ENCODE measurements at places on chromosomes 1 and 21.

GRCh38 chr1:38062361-38063288 is 16.0 kb upstream of the POU3F1 start:
- DNase-seq: peak; percentile 96

GRCh38 chr1:53393325-53393792 is 65.5 kb upstream of the LRP8 start:
- DNase-seq: peak; percentile 83

DNA sequence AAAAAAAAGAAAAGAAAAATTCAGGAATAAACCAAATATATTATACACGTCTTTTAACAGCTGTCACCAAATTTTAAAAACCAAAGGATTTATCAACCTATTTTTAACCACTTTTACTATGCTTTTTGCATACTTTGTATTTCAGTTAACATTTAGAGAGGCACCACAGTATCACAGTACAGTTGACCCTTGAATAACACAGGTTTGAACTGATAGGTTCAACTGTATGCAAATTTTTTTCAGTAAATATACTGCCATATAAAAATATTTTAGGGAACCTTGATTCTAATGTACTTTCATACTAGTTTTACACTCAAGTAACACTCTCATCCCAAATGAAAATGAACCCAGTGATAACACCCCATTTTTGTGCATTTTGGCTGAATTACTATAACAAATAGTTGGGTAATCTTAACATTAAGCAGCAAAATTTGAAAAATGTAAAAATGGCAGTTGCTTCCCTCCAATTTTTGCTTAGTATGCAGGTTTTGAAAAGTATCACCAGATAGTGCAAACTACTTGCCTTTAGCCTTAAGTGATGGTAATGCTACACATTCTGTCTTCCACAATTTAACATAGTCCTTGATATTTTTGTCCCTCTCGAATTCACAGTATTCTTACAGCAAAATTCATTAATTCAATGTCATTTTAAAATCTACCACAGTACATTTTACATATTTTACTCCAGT is 10.8 kb upstream of the ADCY10 start:
- DNase-seq: no peak

DNA sequence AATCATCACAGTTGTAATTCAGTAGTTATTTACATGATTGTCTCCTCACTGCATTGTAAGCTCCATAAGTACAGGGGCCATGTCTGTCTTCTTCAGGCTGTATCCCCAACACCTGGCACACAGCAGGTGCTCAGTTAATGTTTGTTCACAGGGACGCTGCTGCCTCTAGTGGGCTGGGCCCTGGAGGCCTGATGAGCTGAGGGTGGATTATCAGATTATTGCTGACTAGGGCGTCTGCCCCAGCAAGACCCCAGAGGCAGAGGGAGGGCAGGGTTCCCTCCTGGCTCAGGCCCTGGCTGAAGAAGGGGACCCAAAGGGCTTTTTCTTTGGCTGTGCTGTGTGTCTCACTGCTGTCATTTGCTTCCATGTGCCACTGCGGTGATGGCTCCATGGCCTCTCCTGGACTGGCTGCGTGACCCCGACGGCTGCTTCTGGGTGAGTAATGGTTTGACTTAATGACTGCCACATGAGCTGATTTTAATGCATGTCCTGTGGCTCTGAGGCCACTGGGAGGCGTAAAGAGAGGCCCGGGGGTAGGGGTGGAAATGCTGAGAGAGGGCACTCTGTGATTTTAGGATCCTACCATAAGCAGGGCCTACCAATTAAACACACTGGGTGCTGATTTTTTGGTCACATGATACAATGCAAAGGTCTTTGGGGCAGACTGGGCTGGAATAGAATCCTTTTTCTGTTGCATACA is 20.8 kb upstream of the EPB41 start:
- no peak for DNase-seq

- no peak for DNase-seq
Observed at GRCh38 chr21:46005481-46005881, 23.9 kb downstream of the COL6A1 start.

DNA sequence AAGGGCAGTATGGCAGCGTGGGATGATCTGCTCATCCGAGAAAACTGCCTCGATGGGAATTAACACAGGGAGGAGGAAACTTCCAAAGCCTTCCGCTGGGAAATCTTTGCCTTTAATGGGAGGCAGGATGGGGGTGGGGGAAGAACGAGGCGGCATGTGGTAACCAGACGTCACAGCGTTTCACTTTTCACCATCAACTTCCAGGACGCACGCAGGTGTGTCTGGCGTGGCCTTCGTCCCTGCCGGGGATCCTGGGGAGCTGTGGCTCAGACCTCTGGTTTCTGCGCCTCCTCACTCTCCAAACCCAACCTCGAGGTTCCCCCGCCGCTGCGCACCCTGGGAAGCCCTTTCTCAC is 282 bp downstream of the RSPH1 start:
- DNase-seq: peak; percentile 73

GRCh38 chr1:109963864-109964263 is 20.7 kb upstream of the AHCYL1 start:
- no peak for DNase-seq

DNA sequence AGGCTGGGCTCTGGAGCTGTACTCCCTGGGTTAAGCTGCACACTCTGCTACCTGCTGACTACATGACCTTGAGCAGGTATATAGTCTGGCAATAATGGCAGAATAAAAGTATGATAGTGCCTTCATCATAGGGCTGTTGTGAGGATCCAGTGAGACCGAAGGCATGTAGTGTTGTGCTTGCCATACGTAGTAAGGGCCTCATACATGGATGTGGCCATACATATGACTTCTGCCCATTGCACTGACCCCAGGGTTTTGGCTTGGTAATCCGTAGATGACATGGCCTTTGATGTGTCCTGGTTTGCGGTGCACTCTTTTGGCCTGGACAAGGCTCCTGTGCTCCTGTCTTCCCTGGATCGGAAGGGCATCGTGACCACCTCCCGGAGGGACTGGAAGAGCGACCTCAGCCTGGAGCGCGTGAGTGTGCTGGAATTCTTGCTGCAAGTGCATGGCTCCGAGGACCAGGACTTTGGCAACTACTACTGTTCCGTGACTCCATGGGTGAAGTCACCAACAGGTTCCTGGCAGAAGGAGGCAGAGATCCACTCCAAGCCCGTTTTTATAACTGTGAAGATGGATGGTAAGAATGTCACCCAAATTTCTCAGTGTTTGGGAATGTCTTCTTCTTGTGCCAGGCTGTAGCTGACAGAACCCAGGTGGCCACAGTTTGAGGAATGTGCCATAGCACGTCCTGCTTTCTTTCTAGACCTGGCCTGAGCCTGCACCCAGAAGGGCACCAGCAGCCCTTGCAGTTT is 17.0 kb upstream of the CD101 start:
- DNase-seq: no peak

- DNase-seq: no peak
Observed at GRCh38 chr1:205144751-205145150, 23.0 kb upstream of the RBBP5 start.

DNA sequence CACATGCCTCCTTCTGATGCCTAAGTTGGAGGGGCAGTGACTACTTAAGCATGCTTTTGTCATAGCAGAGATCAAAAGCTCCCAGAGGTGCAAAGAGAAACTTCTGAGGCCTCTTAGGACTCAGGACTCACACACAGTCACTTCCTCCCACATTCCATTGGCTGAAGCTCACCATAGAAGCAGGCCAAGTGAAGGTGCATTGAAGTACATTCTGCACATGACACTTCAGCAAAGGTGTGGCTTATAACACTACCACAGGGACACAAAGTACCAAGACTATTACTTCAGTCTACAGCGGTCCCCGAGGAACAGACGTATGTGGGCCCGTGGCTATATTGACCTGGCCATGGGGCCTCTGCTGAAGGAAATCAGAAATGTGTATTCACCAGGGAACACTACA is 2.5 kb upstream of the POGK start:
- DNase-seq: no peak

GRCh38 chr21:45571641-45572040 is 29.4 kb upstream of the SLC19A1 start:
- DNase-seq: no peak

- DNase-seq: no peak
Observed at GRCh38 chr21:41402231-41402630, 23.8 kb upstream of the MX1 start.

- DNase-seq: no peak
Observed at GRCh38 chr1:21664806-21665588, 4.2 kb downstream of the RAP1GAP start.

DNA sequence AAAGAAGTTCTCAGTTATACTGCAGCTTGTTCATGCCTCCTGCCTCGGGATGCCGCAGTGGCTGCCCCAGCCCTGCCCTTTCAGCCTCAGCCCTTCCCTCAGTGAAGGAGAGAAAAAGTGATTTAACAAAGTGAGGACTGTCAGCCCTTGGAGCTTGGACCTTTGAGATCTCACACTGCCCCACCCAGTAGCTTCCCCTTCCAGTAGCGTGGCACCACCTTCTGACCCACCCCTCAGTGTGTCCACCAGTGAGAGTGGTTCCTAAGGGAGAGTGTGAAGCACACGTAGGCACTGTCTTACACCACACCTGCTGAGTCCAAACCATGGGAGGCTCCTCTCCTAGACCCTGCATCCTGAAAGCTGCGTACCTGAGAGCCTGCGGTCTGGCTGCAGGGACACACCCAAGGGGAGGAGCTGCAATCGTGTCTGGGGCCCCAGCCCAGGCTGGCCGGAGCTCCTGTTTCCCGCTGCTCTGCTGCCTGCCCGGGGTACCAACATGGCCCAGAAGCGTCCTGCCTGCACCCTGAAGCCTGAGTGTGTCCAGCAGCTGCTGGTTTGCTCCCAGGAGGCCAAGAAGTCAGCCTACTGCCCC is at the start of gene CDA:
Gene CDA, plus strand, starts transcription at position 464 of the 592 bp plus-strand sequence. Its CDS starts 33 bp downstream, at position 497.
- DNase-seq: no peak

GRCh38 chr1:161162806-161163205 is 3.4 kb upstream of the PPOX start:
- no peak for DNase-seq

DNA sequence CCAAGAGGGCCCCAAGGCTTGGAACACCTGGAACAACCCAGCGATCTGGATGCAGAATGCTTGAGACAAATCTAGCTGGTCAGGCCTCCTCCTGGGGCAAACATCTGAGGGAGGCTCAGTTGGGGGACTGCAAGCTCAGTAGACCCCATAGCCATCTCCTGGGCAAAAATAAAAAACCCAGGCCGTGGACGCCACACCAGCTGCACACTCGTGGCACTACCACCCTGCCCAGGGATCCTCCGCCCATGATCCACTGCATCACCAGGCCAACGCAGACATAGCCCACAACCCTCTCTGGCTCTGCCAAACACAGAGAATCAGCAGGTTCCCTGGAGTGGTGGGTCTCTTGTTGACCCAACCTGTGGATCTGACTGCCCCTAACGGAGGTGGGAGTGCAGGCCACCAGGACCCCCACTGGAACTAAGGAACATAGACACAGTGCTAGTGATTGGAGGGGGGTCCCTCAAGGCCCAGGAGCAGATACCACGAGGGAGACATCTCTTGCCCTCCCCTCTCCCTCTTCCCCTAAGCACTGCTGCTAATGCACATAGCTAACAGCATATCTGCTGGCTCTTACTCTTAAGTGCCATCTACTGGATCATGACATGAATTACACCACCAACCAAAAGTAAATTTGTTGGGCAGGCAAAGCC is 147.2 kb downstream of the CHD1L start:
- DNase-seq: peak; percentile 29

DNA sequence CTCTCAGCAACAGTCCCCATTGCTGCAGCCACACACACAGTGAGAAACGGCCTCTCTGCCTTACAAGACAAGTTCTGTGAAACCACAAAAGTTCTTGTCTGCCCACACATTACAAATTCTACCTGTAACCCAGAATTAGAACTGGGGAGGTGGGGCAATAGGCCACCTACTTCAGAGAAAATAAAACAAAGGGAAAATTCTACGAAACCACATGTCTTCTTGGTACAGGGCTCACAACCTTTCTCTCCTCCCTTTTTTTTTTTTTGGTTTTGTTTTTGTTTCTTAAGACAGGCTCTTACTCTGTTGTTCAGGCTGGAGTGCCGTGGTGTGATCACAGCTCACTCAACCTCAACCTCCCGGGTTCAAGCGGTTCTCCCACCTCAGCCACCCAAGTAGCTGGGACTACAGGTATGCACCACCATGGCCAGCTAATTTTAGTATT is 30.2 kb downstream of the LPAR3 start:
- no peak for DNase-seq

GRCh38 chr1:29707796-29708195 is 471.5 kb downstream of the PTPRU start:
- no peak for DNase-seq

DNA sequence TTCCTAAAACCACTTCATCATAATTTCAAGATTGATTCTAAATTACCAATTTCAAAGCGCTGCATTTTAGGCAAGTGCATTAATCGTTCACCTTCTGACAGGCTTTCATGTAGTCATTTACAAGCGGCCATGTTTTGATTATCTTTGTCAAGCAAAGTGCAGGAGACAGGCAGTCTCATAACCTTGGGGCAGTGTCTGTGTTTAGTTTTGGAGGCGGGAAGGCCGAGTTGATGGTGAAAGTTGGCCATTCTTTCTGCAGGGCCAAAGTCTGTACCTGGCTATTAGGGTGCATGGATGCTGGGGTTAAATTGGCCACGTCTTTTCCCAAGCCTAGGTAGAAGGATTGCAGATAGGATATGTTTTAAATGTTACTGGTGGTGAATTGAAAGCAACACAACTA is 2.9 kb downstream of the AGPAT3 start:
- DNase-seq: no peak

DNA sequence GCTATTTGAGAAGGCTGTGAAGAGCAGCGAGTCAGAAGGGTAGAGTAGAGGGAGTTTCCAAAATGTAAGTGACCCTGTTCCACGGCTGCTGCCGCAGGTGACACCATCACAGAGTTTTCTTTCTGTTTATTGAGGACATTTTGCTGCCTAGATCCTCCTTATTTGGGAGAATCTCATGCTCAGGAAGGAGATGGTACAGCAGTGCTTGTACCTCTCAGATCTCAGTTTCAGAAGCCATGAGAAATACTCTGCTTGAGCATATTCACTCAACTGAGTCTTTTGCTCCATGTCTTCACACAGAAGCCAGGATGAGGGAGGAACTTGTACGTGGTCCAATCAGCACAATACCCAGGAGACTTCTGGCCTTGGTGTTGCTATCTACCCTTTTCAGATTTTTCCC is 1.6 kb downstream of the LCE7A start:
- no peak for DNase-seq

DNA sequence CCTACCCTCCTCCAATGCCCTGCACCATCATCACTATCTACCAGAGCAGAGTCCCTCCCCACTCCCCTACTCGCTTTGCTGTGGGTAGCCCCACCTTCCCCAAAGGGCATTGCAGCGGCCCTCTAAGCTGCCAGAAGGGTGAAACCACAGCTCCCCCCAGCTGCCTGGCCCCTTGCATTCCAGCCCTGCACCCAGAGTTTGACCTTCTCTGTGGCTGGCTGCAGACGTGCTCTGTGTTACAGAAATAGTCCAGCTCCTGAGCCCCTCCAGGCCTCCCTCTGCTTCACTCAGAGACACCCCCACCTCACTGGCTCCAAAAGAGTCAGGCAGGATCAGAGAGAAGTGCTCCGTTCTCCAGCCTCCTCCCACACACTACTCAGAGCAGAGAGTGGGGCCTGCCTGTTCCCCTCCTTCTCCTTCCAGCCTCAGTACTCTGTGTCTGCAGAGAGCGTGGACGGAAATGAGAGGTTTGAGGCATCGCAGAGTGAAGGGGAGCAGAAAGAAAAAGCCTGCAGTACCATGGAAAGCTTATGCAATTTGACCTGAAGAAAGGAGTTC is 63.2 kb downstream of the PLEKHA6 start:
- no peak for DNase-seq
